Activated T-helper 1 cell treated with anti-CD3 and anti-CD28 coated beads, Interleukin-12 subunit alpha, Interleukin-12 subunit beta, Interleukin-2, Interleukin-4 antibody, amounts not matched to agents 30 ng/mL and 10 ng/mL and 1 ng/mL, durations not matched to agents 14 hours and 24 hours and 36 hours (primary cell): ENCODE measurements at places on chromosomes 2 and 18. TPM values are rescaled to one million over a fixed set of nuclear protein-coding genes. Genes with fewer than 3 reads are reported as not detected.
A peak's percentile ranks its signal among the peaks of the same experiment; 100 is the strongest.

DNA sequence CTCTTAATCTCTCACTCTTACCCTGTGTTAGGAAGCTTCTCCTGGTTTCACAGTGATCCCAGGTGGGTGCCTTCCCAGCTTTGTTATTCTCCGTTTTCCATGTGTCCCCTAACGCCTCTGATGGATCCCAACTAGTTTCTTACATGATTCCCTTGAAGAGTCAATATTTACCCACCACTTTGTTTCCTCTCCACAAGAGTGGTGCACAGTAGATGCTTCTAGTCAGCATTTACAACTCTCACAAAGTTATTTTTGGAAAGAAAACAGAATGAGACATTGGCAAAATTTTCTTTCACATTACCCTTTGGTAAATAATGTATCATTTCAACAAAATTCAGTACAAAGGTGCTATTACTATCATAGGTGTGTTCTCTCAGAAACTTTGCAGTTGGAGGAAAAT lies 1611.1 kb upstream of the ZEB2 start:
- DNase-seq: no peak

- DNase-seq: no peak
These were observed 157.4 kb upstream of the DNMT3A start for GRCh38 chr2:25499157-25499556.

GRCh38 chr18:49901862-49902340 lies 88.6 kb upstream of the ACAA2 start:
- DNase-seq: no peak

Gene LYG2
- not detected in 2 replicates for total RNA-seq

DNA sequence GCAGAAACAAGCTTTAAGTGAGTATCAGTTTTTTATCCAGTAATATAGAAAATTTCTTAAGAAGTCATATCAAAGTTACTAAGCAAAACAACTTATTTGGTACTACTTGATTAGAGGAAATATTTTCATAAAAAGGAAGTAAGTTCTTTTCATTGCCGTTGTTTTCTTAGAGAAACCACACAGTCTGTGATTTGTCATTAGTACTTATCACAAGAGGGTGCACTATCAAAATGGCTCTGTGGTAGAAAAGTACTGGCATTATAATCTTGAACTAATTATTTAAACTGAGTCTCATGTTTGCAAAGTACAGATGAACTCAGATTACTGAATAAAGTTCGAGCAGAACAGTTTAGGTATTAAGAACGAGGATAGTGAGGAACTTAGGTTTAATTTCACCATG lies 93.4 kb downstream of the IKZF2 start:
- no peak for DNase-seq

- no peak for DNase-seq
These were observed 135.8 kb downstream of the TCF4 start for GRCh38 chr18:55452123-55452611.

DNA sequence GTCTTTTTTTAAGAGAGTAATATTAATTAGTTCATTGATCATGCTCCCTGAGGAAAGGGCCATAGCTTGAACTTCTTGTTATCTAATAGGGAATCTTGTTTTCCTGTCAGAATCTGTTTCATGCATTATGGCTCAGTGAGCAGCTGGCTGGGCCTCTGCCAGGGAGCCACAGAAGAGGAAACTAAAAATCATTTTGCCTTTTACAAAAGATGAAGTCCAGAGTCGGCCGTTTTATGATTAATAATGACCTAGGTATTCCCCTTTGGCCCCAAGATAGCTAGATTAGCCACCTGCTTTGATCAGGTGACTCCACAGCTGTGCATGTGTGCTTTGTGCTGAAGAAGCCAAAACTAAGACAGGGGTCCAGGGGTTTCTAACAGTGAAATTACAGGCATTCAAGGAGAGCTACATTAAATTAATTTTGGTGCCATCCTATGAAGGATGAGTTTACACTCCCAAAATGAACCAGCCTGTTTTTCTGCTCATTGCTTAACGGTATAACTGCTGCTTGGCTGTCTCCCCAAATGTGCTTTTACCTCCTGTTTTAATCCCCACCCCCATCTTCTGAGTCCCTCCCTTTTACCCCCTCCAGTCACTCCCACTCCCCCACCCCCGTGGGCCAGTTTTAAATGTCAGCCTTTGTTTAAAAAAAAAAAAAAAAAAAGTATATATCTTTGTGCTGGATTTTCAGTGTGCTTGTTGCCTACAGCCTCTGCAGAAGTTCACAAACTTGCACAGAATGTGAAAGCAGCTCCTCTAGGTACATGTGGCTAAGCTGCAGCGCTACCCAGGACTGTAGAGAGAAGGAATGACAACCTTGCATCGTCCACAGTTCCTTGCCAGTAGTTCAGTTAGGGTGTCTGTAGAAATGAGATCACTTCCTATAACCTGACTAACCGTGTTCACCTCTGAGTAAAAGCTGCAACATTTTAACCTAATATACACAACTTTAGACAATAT lies 93.1 kb downstream of the CABLES1 start:
- DNase-seq: peak; percentile 34

GRCh38 chr18:73168236-73168635 lies 300.4 kb upstream of the NETO1 start:
- DNase-seq: no peak

- no peak for DNase-seq
These were observed 28.9 kb downstream of the ADI1 start for GRCh38 chr2:3490191-3491170.

Gene EVX2
- not detected in 2 replicates for total RNA-seq

Gene CRACDL
- 0.13 and 0.32 TPM in 2 replicates for total RNA-seq
